ENCODE measurements at places on chromosomes 7 and 10.

DNA sequence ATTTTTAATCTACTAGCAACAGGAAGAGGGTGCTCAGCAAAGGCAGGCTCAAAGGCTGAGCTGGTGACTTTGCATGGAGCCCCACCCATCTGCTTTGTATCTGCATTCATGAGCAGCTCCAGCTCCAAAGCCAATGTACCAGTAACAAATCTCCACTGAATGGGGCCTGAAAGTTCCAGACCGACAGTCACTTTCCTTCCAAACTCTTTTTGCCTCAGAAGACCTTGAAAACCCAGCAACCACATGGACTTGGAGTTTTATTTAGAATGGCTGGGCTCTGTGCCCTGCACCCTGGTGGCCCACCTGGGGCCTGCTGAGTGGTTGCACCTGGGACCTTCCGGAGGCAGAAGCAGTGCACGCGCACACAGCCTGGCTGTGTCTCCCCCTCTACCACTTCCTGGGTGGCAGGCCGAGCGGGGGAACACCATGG, 195.0 kb upstream of the PLXNA4 start:
- DNase-seq = no peak

DNA sequence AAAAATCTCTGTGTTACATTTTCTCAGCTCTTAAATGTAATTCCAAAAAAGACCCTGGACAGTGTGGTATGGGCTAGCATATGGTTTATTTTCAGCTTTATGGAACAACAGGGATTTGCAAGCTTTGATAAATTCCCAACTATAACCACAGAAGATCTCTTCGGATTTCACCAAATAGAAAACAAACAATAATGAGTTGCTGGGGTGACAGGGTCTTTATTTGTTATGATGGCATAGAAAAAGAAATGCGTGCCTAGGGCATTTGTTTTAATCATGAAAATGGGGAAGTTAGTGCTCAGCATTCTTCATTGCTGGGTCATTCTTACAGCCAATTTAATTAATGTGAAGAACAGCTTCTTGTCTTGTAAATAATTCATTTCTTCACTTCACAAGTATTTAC, 139.0 kb downstream of the LRRN3 start:
- no peak for DNase-seq

- DNase-seq = no peak
These were observed 12.6 kb upstream of the PPP2R2D start for GRCh38 chr10:131888186-131888604.

GRCh38 chr10:43904844-43905243, 256.2 kb upstream of the ZNF32 start:
- no peak for DNase-seq

DNA sequence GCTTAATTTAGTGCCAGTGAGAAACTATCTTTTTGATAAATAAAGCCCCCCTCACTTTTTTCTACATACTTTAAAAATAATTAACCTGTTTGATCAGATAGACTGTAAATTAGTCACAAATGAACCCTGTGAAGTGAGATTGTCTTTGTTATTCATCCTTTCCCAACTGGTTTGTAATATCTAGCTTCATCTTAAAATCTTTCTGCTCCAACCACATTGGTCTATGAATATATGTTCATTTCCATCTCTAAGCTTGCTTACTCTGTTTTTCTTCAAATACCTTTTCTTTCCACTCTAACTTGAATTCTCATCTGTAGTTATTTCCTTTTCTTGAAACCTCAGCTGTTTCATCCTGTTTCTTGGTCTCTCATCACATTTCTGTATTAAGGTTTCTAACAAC, 12.1 kb downstream of the MARCHF5 start:
- no peak for DNase-seq

- DNase-seq = no peak
These were observed 482.7 kb downstream of the CCSER2 start for GRCh38 chr10:84811113-84811512.

DNA sequence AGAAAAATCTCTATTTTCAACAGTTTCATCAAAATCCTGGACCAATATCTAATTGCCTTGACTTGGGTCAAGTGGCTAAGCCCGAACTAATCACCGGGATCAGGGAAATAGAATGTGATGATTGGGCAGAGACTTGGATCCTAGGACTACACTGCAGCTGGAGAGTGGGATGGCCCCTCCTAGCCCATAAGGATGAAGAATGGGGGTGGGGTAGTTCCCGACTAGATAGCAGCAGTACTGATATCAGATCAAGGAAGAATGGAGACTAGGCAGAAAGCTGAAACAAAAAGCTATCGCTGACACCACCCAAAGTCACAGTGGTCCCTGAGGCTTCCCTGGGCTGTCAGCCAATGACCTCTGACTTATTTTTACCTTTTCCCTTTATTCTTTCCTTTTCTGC, 160.4 kb upstream of the PHYHIPL start:
- DNase-seq = no peak

DNA sequence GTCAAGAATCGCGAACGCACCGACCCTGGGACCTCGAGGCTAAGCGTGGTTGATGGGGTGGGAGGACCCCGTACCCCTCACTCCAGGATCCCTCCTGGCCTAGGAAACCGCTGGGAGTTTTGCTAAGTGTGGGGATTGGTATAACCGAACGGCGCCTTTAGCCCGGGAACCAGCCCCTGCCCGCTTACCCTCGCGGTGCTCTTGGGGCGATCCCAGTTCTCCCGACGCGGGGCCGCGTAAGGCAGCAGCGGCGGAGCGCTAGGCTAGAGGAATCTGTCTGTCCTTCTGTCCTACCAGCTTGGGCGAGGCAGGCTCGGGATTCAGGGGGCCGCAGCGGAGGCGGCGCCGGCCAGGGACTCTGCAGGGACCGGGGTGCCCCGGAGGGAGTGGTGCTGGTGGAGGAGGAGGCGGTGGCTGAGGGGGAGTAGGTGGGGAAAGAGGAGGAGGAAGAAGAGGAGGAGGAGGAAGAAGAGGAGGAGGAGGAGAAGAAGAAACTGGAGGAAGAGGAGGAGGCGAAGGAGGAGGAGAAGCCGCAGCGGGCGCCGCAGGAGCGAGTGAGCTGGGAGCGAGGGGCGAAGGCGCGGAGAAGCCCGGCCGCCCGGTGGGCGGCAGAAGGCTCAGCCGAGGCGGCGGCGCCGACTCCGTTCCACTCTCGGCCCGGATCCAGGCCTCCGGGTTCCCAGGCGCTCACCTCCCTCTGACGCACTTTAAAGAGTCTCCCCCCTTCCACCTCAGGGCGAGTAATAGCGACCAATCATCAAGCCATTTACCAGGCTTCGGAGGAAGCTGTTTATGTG, 439 bp upstream of the EMX2 start:
- DNase-seq = peak; percentile 70

- DNase-seq = no peak
These were observed 47.7 kb upstream of the TRIL start for GRCh38 chr7:29005829-29006228.

Measured in pancreas (tissue), 10 donors.